ENCODE measurements at places on chromosomes 1 and 21.
A peak's percentile ranks its signal among the peaks of the same experiment; 100 is the strongest.

- DNase-seq: no peak
Observed at GRCh38 chr1:98315309-98315708, 346.2 kb upstream of the SNX7 start.

DNA sequence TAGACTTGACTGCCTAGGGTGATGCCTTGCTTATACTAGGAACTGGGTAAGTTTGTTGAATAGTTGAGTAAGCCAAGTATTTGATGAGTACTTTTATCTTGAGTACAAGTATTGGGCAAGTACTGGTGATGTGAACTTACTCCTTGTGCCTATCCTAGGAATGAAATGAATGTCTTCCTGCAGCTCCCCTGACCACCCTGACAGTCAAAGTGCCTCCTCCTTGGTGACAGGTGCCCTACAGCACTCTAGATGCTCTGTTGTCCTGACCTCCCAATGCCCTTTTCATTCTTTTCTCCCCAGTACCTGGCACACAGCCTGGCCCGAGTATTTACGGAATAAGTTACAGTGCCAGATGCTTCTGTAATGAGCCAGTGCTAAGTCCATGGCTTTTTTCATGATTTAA, 25.5 kb downstream of the PCSK9 start:
- no peak for DNase-seq

GRCh38 chr1:35555601-35556477, 1.4 kb downstream of the KIAA0319L start:
- peak; percentile 87 for DNase-seq

DNA sequence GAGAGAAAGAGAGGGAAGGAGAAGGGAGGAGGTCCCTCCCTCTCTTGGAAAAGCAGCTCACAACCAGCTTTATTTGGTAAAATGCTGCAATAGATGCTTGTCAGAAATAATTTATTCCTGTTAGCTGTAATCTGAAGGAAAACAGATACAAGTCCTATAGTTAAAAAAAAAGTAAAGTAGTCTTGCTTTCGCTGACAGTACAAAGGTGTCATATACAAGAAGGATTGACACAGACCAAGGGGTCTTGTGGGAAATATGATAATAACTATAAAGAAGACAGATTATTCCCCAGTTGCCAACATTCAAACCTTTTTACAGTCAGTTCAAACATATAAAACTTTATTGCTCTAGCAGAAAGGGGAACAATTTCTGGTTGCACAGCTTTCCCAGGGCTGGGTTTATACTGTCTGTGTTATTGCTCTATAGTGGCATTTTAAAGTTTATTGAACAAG, 145.0 kb downstream of the PBX1 start:
- DNase-seq: no peak

GRCh38 chr1:200376528-200376927, 33.3 kb downstream of the ZNF281 start:
- no peak for DNase-seq

DNA sequence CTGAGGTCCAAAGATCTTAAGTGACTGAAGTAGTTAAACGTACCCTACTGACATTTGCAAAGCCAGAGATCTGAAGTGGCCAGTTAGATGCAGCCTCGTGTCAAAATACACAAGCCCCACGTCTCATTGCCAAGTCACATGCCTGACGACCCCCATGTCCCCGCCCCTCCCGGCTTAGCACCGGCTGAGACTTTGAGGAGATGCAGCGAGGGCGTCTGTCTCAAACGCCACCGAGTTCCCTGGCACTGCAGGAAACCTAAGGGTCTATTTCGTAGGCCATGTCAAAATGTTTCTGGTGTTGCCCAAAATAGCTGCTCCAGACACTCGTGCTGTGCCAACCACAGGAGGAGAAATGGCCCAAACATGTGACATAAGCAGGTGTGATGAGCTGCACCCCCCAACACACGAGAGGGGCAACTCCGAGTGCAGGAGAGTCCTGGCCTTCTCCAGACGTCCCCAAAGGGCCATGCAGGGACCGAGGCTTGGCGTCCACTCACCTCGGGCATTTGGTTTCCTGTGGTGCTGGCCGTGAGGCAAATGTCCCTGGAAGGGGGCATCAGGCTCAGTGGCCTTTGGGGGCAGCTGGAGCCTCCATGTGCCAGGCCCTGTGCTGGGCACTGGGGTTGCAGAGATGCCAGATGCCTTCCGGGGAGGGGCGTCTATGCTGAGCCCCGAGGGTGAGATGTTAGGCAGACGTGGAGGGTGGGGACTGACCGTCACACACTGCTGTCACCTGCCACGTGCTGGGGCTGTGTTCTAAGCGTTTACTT, 67.0 kb downstream of the MATN1 start:
- no peak for DNase-seq

DNA sequence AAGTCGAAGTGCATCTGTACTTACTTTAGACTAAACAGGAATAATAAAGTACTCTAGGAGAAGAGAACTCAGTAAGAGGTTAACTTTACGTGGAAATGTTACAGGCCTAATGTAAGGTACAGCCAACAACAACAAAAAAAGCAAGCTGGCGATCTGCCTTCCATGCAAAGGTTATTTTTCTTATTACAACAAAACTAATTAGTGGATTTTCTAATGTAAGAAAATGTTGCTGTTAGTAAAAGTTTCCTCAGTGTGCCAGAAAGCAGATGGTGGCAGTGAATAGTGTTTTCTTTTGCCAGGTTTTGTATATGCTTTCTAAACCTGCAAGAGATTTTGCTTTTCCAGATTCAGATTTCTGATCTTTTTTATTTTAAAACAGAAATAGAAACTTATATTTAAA, 179.2 kb downstream of the NFIA start:
- DNase-seq: no peak

DNA sequence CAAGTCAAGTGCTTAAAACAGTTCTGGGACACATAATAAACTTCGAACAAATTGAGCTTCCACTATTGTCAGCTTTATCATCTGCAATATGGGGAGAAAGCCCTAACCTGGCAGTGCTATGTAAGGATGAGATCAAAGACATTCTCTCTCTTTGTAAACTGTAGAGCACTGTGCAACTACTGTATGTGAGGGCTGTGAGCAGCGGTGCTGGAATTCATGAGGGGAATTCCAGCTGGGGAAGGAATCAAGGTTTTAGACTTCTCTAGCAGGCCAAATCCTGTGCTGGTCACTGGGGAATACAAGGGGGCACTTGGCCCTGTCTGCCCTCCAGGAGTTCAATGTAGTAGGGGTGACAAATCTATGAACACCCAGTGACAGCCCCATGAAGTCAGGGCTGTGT, 9.3 kb downstream of the FAM151A start:
- DNase-seq: no peak

- DNase-seq: peak; percentile 2
Observed at GRCh38 chr1:36864182-36864822, 170.0 kb downstream of the GRIK3 start.

DNA sequence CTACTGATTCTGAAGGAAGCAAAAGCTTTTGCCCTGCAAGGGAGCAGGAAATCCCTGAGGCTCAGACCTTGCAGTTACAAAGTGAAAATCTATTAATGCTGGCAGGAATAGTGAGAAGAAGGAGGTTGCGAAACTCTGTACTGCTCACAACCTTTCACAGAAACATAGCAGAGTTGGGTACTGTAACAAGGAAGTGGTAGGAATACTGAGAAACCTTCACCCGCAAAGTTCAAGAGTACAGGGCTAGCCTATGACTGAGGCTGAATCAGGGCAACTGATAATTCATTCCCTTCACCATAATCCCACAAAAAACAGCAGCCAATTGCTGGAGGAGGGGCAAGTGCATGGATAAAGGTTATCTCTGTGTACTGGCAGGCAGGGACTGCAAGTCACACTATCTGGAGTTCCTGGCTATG, 23.9 kb upstream of the KCTD3 start:
- no peak for DNase-seq

GRCh38 chr1:171985639-171986038, 144.3 kb downstream of the DNM3 start:
- no peak for DNase-seq

- DNase-seq: no peak
Observed at GRCh38 chr1:237583756-237584155, 307.0 kb downstream of the ZP4 start.

GRCh38 chr1:202112859-202113689, 9.6 kb upstream of the GPR37L1 start:
- DNase-seq: no peak

- no peak for DNase-seq
Observed at GRCh38 chr1:25170439-25170838, 61.9 kb downstream of the SYF2 start.

- no peak for DNase-seq
Observed at GRCh38 chr1:9793291-9793690, 30.5 kb downstream of the CLSTN1 start.

DNA sequence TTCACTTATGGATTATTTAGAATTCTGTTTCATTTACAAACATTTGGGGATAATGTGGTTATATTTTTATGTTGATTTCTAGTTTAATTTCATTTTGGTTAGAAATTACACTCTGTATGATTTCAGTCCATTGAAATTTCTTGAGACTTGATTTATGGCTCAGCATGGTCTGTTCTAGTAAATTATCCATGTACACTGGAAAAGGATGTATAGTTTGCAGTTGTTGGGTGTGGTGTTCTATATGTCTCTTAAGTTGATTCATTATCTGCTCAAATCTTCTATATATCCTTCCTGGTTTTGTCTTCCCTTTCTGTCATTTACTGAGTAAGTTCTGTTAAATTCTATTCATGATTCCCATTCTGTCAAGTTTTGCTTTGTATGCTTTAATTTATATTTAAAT, 52.3 kb downstream of the RAP1A start:
- no peak for DNase-seq

DNA sequence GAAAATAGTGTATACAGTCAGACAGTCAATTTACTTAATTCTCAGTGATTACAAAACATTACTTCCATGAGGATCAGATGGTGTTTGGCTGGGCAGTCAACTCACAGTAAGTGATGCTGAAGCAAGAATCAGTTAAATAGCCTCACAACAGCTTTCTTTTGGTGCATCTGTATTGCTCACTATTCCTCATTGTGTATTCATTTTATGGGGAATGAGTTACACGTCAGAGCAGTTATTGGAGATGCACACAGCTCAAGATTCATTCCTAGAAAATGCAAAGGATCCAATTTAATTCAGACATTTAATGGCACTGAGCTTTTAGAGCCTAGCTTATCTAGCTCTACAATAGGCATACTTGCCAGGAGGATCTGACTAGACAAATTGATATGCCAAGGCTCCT, 150.6 kb downstream of the HS2ST1 start:
- DNase-seq: no peak

DNA sequence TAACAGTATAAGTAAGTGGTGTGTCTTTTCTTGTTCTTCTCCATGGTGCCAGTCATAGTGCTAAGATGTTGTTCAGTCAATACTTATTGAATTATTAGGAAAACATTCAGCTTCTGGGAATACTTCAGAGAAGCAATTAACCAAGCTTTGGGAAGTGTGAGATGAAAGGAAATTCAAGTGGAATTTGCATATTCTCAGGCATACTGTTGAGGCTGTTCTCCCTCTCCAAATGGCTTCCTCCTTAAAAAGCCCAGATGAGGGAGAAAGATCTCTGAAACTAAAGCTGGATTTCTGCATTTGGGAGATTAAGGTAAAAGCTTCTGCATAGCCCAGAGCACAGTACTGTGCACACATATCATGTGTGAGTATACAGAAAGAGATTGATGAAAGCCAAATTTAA, 73.4 kb downstream of the MACF1 start:
- no peak for DNase-seq

DNA sequence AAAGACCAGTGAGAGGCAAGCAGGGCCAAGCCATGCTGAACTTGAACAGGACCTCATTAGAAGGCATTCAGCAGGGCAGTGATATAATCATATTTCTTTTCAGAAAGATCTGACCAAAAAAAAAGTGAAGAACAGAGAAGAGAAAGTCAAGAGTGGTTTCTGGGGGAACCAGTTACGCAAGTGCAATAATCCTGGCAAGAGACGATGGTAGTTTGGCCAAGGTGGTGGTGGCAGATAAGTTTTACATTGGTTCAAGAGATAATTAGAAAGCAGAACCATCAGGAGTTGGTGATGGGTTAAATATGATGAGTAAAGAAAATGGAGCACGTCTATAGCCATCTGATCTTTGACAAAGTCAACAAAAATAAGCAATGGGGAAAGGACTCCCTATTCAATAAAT, 54.3 kb downstream of the ZSWIM5 start:
- no peak for DNase-seq

GRCh38 chr1:46497665-46498064, 8.0 kb downstream of the DMBX1 start:
- no peak for DNase-seq

DNA sequence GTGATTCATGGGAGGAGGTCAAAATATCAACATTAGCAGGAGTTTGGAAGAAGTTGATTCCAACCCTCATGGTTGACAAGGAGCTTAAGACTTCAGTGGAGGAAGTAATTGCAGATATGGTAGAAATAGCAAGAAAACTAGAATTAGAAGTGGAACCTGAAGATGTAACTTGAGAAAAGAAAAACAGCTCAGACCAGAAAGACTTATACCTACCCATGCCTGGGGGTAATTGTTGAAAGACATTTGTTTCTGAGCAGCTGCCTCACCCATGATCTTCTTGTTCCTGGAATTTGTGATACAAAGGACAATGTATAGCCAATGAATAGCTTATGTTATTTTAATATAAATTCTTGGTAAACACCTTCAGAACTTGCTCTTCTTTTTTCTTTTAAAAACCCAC, 128.6 kb downstream of the LRIG2 start:
- DNase-seq: no peak

- DNase-seq: no peak
Observed at GRCh38 chr21:16678429-16679160, 834.2 kb upstream of the CXADR start.

GRCh38 chr1:244095529-244095911, 44.4 kb downstream of the ZBTB18 start:
- no peak for DNase-seq

- no peak for DNase-seq
Observed at GRCh38 chr1:16088996-16089395, 15.5 kb upstream of the FAM131C start.

- peak; percentile 2 for DNase-seq
Observed at GRCh38 chr1:31745096-31745945, 18.8 kb downstream of the ADGRB2 start.

DNA sequence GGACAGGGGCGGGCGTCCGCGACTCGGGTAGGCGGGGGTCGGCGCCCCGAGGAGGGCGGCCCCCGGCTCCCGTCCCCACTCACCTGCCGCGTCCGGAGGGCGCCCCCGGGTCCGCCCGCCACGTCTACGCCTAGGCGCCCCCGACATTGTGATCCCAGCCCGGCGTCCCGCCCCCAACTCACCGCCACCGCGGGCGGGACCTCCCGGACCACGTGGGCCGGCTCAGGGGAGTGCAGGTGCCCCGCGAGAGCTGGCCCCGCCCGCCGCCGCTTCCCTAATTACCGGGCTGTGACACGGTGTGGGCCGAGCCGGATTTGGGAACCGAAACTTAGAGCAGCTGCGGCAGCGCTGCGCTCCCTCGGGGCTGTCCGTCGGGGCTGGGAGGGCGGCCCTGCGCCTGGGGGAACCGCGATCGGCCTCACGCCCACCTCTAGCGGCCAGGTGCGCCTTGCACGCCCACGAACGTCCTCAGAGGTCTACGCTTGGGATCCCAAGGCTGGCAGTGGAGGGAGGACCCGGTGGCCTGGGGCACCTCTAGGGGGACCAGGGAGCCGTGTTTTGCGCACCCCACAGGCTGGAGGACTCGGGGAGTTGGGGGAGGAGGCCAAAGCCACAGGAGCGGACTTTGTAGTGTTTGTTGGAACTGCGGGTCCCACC, 521 bp upstream of the NADK start:
- DNase-seq: no peak

Measured in NCI-H748 treated with DMSO at 0.1 percent for 48 hours (cell line).